ENCODE measurements at places on chromosomes 3 and 15.

DNA sequence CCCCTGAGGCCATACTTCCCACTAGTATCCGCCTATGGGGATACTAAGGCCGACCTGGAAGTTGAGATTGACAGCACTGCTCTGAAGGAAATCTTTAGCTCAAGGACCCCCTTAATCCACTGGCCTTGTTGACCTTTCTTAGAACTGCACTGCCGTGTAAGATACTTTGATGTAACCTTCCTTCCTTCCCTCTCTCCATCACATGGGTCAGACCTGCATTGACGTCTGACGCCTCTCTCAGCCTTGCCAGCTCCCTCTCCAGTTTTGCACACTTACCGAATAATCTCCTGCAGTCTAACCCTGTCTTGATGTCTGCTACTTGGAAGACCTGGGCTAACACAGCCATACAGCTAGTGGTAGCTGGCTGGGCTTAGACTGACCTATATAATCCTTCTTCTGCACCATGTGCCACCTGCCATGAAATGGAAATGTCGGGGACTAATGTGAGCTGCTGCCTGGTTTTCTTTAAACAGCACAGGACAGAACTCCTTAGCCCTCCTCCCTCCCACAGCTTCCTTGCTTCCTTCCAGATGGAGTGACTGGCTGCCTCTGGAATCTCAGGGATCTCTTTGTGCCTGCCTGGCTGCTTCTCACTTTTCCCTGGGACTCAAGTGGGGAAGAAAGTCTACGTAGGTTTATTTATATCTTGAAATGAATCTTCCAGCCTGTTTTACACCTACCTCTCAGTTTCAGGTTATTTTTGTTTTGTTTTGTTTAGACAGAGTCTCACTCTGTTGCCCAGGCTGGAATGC lies 39.2 kb upstream of the HERC1 start:
- DNase-seq: no peak

GRCh38 chr15:40040770-40041169 lies 1.8 kb upstream of the SRP14 start:
- DNase-seq: no peak

- DNase-seq: no peak
Measured at GRCh38 chr3:191915712-191916111, 454.7 kb downstream of the PYDC2 start.

DNA sequence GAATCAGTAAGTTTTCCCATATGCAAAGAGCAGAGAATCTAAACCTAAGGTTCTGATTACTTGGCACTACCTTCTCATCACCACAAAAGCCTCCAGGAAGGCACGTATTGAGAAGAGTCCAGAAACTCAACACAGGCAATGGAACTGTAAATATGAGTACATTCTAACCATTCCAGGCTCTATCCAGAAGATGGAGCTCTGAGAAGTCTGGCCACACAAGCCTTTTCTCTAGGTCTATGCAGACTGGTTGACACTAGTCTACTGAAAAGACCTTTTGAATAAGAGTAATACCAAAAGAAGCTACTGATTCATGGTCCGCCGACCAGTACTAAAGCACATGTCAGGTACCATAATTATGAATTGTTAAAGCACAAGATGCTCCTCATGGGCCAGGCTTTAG lies 12.2 kb upstream of the NCKIPSD start:
- no peak for DNase-seq

GRCh38 chr15:67850994-67851571 lies 11.2 kb upstream of the RNU6-1 start:
- no peak for DNase-seq

DNA sequence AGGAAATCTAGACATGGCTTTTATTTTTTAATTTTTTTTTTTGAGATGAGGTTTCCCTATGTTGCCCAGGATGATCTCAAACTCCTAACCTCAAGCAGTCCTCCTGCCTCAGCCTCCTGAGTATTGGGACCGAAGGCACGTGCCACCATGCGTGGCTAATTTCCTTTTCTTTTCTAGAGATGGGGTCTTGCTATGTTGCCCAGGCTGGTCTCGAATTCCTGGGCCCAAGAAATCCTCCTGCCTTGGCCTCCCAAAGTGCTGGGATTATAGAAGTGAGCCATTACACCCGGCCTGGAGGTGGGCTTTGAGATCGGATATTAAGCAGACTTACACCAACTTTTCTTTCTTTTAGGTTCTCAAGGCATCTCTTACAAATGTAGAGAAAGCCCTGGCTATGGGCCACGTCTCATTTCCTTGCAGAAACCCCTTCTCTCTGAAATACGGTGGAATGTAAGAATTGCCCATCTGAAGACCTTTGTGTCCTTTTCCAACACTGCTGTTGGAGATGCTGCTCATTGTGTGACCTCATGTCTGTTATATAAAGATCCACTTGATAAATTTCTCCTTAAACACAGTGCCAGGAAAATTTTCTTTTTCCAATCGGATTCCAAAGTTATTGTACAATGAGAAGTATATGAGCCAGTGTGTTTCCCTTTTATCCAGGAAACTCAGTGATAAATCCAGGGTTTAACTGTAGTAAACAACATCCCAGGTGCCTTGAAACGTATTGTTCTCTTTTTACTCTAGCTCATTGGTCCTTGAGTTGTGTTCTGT lies 36.8 kb upstream of the CFAP161 start:
- DNase-seq: no peak

DNA sequence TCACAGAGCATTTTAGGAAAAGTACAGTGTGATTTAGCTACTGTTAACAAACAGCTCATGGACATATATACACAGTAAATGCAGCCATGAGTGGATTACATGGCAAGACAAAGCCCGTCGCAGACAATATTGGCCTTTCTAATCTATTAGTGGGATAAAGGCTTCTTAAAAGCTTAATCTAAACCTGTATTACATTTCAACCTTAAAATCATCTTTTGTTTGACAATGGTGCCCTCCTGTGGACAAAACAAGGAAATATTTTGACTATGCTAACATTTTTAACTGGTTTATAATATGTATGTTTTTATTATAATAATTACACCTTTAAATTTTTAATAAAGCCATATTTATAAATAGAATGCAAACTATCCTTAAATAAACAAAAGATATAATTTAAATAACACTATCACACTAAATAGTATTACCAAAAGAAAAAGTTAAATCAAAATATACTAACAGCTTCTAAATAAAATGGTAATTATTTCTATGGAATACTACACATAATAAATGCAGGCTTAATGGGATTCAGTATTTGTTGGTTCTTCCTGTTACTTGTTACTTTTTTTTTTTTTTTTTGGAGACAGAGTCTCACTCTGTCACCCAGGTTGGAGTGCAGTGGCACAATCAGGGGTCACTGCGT lies 38.6 kb downstream of the TAFA4 start:
- peak; percentile 1 for DNase-seq

- DNase-seq: no peak
Measured at GRCh38 chr15:29457729-29458128, 188.1 kb upstream of the NSMCE3 start.

- DNase-seq: peak; percentile 52
Measured at GRCh38 chr3:150367757-150368156, 40.3 kb upstream of the TSC22D2 start.

DNA sequence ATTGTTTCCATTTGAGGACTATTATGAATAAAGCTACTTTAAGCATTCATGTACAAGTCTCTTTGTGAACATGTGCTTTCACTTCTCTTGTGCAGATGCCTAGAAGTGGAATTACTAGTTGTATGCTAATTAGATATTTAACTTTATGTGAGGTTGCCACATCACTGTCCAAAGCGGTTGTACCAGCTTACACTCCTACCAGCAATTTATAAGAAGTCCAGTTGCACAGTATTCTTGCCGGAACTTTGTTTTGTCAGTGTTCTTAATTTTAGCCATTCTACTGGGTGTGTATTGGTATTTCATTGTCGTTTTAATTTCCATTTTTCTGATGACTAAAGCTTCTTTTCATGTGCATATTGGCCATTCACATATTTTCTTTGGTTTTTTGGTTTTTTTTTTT lies 29.1 kb downstream of the SEMA3G start:
- no peak for DNase-seq

DNA sequence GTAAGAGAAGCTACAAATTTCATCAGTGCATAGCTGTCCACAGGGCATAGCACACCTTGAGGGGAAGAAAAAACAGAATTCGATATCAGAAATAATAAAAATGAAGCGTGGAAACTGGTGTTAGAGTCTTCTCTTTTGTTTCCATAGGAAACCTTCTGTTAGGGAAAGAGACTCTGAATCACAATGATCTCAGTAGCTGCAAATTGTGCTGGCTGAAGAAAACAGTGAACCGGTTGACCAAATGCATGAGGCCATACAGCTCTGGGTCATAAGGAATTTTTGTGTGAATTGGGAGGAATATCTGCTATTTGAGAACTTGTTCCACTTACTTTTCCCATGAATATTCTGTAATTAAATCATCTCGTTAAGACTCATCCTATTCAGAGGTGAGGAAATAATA lies 580.2 kb upstream of the NECTIN3 start:
- DNase-seq: no peak

DNA sequence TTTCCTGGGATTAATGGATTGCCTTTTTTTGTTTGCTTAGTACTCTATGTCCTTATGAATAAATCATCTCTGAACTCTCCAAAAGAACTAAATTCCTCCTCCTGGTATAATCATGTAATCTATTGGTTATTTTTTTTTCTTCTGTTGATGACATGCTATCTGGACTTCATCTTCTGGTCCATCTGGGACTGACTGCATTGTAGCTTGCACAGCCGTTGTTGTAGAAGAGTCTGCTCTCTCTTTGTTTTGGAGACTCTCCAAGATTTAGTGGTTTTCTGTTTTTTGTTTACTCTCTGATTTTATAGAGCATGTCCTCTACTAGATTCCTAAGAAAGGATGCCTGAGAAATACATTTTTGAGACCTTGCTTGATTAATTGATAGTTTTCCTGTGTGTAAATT lies 19.1 kb downstream of the IREB2 start:
- peak; percentile 73 for DNase-seq

- no peak for DNase-seq
Measured at GRCh38 chr3:149475451-149476060, 1.1 kb downstream of the TM4SF4 start.

GRCh38 chr3:126208182-126208581 lies 27.8 kb upstream of the ALDH1L1 start:
- no peak for DNase-seq

- DNase-seq: no peak
Measured at GRCh38 chr3:12228461-12228860, 60.4 kb upstream of the PPARG start.

GRCh38 chr3:119481079-119481478 lies 12.3 kb downstream of the POGLUT1 start:
- no peak for DNase-seq

DNA sequence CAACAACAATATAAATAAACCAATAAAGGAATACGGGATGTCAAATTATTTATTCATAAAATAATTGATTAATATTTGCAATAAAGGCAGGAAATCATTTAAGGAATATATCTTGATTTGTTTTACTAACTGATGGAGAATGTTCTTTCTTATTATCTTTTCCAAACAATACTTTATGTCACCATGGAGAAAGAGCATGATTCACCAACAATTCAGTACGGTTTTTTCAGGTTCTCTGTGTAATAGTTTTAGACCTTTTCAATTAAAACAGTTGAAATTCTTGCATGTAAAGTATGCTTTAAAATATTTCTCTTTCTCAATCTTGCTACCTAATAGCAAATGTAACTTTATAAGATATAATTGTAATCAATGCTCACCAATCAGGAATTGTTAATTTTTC lies 41.7 kb upstream of the MBNL1 start:
- DNase-seq: no peak

GRCh38 chr3:153484842-153485241 lies 322.8 kb downstream of the RAP2B start:
- no peak for DNase-seq

DNA sequence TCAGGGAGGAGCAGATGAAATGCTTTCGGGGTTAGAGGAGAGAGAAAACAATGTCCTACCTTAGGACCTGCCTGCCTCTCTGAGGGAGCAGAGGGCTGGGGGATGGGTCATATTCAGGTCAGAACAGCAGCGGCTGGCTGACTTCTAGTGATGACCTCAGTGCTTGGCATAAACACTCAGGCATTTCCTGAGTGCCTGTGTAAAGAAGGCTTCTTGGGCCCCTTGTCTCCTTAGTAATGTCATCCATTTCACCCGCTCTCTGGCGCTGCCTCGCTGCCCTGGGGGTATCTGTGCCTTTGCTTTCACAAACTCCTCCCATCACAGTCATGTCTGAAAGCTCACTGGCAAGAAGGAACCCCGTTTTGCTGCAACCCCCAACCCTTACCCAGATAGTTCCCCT lies 82.9 kb upstream of the GSK3B start:
- peak; percentile 71 for DNase-seq

DNA sequence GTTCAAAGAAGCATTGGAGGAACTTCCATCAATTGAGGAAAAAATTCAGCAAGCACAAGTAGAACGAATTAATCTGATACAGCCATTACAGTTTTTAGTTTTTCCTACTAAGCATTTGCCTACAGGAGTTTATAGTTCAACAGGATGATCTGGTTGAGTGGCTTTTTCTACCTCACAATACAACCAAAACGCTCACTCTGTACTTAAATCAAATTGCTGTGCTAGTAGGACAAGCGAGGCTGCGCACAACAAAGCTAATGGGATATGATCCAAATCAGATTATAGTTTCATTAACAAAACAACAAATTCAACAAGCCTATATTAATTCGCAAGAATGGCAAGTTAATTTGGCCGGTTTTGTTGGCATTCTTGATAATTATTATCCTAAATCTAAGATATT lies 44.2 kb downstream of the ETFA start:
- no peak for DNase-seq

DNA sequence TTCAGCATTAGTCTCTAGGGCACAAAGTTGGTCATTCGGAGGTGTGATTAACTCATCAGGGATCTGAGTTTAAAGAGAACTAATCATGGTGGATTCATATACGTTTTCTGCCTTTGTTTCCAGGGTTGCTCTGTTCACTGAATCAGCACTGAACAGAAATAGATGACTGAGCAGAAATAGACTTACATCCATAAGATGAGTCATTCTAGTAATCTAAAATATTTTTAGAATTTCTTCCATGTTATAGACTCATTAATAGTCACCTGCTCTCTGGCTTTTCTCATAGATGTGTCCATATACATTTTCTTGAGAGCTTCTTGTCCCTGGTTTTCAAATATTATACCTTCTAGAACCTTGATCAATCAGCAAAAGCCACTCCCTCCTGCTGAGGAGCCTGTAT lies 837.6 kb upstream of the DPPA4 start:
- DNase-seq: no peak

DNA sequence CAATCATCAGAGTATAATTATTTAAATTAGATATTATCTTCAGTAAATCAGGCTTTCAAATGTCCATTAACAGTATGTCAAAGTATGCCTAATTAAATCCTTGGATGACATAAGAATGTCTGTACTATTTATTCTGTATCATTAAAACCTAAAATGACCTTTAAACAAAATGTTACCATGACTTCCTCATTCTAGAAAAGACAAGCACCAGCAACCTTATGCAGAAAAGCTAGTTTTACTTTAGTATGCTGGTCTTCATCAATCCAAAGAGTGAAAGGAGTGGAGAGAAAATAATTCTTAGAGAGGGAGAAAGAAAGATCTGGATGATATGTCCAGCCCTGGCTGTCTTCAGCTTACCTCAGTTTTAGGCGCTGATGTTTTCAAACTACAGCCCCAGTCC lies 140.1 kb upstream of the UBE2E2 start:
- no peak for DNase-seq
